ENCODE measurements at places on chromosomes 2 and 18.

GRCh38 chr2:169294001-169294675, 68.2 kb downstream of the LRP2 start:
- DNase-seq = no peak

DNA sequence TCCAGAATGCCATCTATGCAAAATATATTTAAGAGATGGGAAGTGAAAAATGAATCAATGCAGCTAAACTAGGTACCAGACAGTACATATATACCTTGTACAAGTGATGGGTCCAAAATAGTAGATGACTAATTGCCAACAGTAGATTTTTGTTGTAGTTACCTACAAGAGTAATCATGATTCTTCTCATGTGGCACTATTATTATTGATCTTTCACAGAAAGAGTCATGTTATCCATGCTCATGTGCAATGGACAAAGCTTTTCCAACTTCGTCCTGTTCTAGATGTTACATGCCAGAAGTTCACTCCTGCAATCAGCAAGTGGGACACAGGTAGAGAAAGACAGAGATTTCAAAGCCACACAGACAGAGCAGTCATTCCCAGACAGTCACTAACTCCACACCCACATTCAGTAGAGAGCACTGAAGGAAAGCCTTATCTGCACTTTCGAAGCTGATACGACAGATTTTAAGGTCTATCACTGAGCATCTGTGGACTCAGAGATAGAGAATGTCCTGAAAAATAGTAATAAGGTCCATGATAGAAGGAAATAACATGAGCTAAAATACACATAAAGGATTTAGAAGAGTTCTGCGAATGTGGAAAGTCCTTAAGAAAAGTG, 101.6 kb upstream of the ITPRID2 start:
- no peak for DNase-seq

DNA sequence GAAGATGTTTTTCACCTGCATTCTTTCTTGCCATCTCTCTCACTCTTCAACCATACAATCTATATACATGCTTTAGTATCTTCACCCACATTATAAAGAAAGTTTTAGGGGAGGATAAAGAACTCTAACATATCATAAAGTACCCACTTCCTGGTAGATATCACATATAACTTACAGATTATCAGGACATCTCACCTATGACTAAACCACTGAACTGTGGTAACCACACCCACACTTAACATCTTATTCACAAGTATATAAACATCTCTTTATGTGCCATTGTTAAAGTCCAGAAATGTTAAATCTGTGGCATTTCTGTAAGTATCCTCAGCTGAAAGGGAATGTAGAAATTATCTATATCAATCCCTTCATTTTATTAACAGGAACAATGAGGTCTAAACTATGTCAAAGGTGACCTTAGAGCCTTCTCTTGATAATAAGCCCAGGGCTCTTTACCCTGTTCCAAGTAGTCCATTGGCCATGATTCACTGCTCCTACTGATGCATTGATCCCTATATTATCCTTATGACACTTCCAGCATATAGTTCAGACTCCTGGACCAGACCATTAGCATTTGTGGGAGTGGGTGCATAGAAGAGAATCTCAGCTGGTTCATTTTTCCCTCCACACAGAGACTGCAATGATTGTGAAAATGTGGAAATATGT, 182.4 kb downstream of the SUCLG1 start:
- DNase-seq = no peak

DNA sequence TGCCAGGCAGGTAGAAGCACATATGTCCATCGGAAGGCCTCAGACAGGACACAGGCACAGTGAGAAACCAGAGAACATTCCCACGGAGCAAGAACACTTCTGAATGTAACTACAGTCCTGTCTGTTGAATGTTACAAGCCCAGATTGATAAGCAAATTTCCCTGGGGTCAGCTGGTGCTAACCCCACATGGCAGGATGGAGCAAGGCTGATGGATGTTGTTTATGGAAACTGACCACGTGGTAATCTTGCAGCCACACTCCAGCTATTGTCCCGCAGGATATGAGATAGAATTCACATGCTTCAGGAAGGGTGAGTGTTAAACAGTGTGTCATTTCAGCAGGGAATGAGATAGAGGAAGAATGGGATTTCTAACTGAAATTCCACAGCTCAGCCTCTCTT, 138.8 kb upstream of the COPS8 start:
- no peak for DNase-seq

DNA sequence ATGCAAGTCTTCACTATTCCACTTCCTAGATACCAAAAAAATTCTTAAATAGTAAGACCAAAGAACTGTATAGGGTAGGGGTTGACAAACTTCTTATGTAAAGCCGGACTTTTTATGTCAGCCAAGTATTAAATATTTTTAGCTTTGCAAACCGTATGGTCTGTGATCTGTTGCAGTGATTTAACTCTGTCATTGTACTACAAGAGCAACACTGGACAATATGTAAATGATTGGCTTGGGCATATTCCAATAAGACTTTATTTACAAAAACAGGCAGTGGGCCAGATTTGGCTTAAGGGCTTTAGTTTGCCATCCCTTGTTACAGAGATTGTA, 48.0 kb downstream of the MGAT5 start:
- peak; percentile 34 for DNase-seq

GRCh38 chr2:174004905-174005605, 39.9 kb upstream of the SP3 start:
- no peak for DNase-seq
